ENCODE measurements at places on chromosomes 4 and X.
A peak's percentile ranks its signal among the peaks of the same experiment; 100 is the strongest.

DNA sequence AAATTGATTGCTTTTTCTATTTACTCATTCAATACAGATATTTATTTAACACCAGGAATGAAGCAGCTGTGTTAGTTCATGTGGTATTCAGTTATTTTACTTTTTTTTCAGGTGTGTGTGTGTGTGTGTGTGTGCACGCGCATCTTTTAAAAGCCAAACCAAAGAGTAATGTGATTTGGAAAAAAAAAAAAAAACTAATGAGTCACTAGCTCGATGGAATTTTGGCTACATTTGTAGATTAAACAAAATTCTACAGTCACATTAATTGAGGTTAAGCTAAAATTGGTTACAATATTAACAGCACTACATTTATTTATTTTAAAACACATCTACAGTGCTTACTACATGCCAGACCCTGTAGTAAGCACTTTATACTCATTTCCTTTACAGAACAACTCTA is 66.8 kb downstream of the HHIP start:
- DNase-seq, result no peak

- no peak for DNase-seq
Measured at GRCh38 chr4:188704288-188704687, 565.0 kb downstream of the TRIML1 start.

DNA sequence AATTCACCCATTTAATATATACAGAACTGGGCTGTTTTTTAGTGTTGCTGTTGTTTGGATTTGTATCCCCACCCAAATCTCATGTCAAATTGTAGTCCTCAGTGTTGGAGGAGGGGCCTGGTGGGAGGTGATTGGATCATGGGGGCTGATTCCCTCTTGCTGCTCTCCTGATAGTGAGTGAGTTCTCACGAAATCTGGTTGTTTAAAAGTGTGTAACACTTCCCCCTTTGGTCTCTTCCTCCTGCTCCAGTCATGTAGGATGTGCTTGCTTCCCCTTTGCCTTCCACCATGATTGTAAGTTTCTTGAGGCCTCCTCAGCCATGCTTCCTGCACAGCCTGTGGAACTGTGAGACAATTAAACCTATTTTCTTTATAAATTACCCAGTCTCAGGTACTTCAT is 141.6 kb upstream of the AADAT start:
- no peak for DNase-seq

GRCh38 chr4:13865871-13866669 is 238.5 kb upstream of the BOD1L1 start:
- DNase-seq, result no peak

GRCh38 chr4:3074846-3075651 is 568 bp downstream of the HTT start:
- peak; percentile 20 for DNase-seq

DNA sequence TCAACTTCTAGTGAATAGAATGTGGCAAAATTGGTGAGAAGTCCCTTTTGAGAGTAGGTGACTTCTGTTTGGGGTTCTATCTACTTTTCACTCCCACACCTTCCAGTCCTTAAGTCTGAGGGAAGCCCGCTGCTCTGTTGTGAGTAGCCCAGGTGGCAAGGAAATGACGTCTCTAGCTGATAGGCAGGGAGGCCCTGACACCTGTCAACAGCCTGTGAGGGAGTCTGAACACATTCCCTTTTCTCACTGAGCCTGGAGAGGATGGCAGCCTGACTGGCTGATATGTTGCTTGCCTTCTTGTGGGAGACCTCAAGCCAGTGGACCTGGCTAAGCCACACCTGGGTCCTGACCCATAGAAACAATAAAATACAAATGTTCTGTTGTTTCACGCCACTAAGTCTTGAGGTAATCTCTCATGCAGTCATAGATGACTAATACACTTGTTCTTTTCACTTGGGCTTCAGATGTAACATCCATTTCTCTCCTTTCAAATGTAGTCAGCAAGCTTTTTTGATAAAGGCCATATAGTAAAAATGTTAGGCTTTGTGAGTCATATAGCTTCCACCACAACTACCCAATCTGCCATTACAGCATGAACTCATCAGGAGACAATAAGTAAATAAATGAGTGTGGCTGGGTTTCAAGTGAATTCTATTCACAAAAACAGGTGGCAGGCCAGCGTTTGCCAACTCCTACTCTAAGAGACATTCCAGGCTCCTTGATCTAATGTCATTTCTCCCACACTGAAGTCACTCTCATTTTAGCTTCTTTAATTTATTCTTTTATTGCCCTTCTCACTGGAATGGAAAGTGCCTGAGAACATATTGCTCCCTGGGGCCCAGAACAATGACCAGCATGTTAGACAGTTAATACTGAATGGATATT is 265.1 kb upstream of the MAD2L1 start:
- no peak for DNase-seq

DNA sequence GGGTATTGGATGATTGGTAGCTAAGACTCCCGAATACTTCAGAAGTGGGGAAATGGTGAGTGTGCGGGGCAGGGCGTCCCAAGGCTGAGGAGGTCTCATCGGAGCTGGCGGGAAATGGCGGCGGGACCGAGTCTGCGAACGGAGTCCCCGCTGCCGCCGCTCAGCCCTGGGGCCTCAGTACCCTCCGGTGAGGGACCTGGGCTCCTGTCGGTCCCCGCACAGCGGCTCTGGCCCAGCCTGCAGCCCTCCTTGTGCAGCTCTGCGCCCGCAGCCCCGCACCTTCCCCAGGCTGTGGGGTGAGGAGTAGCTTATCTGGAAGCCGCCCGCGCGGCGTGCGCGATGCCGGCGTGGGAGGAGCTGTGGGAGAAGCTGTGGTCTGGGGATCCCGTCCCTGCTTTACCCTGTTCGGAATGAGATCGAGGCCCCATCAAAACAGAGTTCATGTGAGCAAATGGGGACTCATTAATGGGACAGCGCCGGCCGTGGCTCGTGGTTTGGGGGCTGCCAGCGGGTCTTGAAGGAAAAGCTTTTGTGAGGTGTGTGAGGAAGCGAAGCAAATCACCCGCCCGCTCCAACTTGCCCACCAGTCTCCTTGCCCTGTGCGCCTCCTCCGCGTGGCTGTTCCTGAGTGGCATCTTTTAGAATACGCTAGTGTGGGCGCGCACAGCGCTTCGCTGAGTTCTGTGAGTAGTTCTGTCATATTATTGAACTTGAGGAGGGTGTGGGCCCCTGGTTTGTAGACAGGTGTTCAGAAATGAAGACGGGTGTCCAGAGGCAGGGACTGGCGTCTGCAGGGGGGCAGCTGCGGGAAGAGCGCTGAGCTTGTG is 531 bp downstream of the ZNF141 start:
- peak; percentile 36 for DNase-seq

GRCh38 chr4:161208564-161208963 is 955.2 kb downstream of the FSTL5 start:
- DNase-seq, result no peak

DNA sequence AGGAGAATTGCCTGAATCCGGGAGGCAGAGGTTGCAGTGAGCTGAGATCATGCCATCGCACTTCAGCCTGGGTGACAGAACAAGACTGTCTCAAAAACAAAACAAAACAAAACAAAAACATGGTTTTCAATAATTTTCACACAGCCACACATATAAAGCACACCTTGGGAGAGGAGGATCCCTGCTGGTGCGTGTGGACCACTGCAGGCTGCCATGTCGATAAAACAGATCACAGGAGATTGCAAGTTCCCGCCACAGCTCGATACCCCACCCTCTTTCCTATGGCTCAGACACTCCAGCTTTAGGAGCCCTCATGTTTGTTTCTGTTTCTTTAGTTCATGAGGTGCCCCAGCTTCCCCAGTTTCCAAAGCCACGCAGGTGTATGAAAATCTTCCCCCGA is 31.3 kb upstream of the CLDN24 start:
- no peak for DNase-seq

GRCh38 chrX:53072418-53073114 is 9.6 kb upstream of the TSPYL2 start:
- DNase-seq, result no peak

DNA sequence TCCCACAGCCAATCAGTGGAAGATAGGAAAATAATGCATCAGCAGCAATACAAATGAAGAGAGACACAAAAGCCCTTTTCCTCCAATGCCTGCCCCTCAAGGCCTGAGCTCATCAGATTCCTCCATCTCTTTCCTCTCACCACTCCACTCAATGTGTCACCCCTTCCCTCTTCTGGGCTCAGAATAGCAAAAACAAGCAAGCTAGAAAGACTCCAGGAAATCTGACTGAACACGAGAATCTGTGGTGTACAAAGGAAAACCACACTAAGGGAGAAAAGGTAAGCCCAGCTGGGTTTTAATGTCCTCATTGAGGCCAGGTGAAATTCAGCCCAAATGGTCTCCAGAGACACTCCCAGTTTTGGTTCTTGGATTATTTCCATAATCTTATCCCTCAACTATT is 46.3 kb downstream of the ARHGEF9 start:
- DNase-seq, result no peak

DNA sequence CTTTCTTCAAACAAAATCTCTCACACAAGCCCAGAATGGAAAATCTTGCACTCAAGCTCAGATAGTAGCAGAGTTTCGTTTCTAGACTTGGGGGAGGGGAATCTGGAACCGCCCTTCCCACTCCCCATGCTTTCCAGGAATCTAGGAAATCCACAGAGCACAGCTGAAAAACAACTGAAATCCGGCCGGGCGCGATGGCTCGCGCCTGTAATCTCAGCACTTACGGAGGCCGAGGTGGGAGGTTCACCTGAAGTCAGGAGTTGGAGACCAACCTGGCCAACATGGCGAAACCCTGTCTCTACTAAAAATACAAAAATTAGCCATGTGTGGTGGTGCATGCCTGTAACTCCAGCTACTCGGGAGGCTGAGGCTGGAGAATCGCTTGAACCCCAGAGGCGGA is 127.3 kb upstream of the SLC34A2 start:
- no peak for DNase-seq

- no peak for DNase-seq
Measured at GRCh38 chr4:57865264-57865663, 755.1 kb upstream of the IGFBP7 start.

DNA sequence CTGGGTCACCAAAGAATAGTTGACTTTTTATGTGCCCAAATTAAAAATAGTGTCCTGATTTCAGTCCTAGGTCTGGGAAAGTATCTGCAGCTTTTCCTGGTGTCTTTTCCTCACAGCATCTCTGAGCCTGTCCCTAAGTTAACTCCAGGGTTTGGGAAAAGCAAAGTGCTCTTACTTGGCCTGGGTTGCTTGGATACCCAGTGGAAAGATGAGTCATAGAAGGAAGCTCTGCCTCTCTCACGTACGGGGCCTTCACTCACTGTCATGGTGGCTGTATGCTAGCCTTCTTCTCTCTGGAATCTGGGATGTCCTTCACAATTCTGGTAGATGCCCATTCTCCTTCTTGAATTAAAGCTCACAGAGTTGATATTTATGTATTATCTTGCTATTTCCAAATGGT is 607.3 kb downstream of the ANKRD50 start:
- DNase-seq, result no peak

DNA sequence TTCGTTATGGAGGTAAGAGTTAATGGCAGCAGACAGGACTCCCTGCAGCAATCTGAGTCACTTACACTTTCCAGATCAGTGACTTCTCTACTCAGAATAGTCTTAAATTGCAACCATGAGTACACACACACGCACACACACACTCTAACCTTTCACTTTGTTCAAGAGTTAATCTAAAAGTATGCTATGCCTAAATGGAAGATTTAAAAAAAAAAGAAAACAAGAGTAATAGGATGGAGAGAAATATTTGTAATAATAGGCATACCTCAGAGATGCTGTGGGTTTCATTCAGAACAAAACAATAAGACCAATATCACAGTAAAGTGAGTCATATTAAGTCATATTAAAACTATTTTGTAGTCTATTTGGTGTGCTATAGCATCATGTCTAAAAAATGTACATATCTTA is 969.1 kb upstream of the PCDH10 start:
- no peak for DNase-seq

- DNase-seq, result no peak
Measured at GRCh38 chr4:77449171-77449570, 156.4 kb upstream of the CXCL13 start.

DNA sequence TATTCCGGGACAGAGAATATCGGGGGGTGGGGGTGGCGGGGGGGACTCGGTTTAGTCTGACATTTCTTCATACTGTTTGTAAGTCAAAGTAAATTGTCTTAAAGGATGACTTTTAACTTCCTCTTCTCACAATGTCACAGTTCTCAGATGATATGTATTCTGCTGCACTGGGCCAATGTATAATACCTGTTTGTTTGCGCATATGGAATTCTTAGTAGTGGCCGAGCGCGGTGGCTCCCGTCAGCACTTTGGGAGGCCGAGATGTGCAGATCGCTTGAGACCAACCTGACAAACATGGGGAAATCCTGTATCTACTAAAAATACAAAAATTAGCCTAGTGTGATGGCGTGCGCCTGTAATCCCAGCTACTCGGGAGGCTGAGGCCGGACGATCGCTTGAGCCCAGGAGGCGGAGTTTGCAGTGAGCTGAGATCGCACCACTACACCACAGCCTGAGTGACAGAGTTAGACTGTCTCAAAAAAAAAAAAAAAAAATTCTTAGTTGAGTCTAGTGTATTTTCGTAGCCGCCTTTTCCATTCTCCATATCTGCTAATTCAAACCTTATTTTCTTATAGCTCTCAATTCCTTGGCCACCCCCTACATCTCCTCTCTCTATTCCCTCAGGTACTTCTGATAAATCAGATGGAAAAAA is 851 bp downstream of the POLR2B start:
- DNase-seq, result no peak

DNA sequence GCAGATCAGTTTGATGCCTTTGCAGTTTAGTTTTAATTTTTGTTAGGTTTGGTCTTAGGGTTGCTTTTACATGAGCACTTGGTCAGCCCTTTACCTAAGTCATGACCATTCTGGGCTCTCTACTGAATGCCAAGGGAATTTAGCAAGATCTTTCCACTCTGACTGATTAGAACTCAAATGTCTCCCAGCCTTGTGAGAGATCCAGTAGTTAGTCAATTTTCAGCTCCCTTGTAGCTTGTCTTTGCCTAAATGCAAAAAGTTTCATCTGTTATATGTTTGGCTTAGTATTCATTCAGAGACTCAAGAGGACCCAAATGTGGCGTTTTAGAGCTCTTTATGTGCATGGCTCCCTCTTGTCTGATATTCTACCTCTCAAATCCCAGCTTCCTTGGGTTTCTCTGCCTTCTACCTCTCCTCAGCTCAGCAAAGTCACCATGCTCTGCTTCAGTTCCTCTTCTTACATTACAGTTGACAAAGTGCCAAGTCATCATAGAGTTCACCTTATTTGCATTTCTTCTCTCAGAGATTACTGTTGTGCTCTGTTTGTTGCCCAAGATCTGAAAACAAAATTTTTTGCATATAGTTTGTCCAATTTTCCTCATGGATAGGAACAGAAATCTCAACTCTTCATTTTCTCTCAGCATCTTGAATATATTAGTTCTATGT is 17.5 kb upstream of the JAKMIP1 start:
- no peak for DNase-seq

All from activated T-helper 1 cell treated with anti-CD3 and anti-CD28 coated beads, Interleukin-2, amount 50 U/mL, for 16 hours (primary cell).